ENCODE measurements at places on chromosomes 12 and 14.

DNA sequence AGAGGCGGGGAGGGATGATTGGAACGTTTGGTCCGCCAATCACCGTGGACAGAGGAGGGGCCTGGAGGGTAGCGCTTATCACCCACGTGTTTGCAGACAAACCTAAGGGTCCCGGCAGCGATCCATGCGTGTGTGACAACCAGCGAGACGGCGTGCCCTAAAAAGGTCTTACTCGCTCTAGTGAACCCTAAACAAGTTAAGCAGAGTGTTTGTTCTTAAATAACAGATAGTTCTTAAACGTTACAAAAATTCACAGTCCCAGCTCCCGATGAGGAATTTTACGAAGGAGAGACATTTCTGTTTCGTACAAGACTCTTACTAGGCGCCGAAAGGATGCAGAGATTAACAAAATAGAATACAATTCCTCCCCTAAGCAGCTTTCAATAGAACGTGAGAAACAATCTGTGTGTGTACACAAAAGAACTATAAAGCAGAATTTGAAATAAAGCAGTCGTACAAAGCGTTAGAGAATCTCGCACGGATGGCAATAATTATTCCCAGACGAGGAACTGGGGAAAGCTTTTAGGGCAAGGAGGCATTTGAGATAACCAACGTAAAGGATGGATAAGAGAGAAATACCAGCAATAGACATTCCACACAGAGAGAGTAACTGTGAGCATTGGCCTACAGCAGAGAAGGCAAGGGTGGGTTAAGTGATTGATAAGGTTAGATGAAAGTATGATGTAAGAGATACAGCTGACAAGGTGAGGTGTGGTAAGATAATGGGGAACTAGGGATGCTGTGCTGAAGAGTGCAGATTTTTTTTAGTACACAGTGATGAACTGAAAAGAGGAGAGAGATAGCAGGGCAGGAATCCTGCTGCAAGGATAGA, 831 bp upstream of the RPS6KA5 start:
- DNase-seq, result no peak

GRCh38 chr12:23760495-23760894, 189.0 kb downstream of the SOX5 start:
- no peak for DNase-seq

DNA sequence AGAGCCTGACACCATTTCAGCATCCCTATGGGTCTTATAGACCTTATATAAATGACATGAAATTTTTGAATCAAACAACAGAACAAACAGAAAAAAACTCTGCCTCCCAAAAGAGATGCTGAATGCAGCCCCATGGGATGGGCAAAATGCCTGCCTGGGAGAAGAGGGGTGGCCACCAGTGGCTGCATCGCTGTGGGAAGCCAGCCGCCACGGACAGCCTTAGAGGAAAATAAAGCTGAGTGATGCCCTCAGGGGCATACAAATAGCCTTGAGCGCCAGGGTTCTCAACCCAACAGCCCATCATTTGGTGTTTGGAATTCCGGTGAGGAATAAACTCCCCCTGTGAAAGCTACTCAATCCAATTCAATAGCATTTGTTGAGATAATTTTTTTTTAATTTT, 22.9 kb downstream of the SYNE3 start:
- DNase-seq, result no peak

DNA sequence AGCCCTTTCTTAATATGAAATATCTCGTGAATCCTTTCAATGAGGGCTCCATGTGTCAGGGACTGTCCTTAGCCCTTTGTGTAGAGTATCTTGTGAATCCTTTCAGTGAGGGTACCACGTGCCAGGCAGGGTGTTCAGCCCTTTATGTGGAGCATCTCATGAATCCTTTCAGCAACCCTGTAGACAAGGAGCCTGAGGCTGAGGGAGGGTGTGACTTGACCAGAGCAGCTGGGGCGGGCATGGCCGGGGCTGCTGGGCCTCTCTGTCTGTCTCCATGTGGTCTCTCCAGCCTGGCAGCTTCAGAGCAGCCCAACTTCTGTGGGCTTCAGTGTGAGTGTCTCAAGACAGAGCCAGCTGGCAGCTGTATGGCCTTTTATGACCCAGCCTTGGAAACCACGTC, 140.2 kb downstream of the AACS start:
- DNase-seq, result no peak

GRCh38 chr12:552466-552865, 92.7 kb downstream of the B4GALNT3 start:
- no peak for DNase-seq
